Activated effector memory CD4-positive, alpha-beta T cell treated with anti-CD3 and anti-CD28 coated beads, Interleukin-2, amount 50 U/mL, for 16 hours (primary cell): ENCODE measurements at places on chromosomes 2 and 18.

GRCh38 chr2:144648837-144649465 lies 129.0 kb upstream of the ZEB2 start:
- DNase-seq = no peak

DNA sequence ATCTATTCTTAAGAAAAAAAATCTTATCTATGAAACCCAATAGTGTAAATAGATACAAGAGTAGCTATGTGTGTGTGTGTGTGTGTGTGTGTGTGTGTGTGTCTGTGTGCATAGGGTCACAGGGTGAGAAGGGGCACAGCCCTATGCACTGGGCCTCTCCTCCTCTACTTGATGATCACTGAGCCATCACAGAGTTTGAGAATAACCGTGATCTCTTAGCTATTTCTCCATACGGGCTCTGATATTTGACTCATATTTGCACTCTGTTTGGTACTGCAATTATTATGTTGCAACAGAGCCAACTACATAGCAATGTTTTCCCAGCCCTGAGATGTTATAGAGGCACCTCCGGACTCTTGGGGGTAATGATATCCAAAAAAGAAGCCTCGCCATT lies 28.8 kb upstream of the SLC40A1 start:
- DNase-seq = no peak

- DNase-seq = no peak
These were observed 162.3 kb downstream of the ARHGAP28 start for GRCh38 chr18:6891788-6892187.

- DNase-seq = no peak
These were observed 17.0 kb upstream of the ATL2 start for GRCh38 chr2:38394041-38394440.

DNA sequence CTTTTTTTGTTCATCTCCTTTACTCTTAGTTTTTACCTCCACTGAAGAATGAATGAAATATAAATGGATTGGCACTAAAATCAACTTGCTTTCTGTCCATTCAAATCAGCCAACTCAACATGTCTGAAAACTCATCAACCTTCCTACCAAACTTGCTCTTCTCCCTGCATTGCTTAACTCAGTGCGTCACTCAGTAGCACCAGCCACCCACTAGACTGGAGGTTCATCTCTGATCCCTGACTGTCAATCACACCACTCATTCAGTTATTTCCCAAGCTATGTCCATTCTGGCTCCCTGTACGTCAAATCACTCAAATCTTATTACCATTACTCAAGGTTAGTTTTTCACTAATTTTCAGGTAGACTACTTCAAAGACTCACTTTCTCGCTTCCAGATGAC lies 75.2 kb upstream of the RBMS1 start:
- DNase-seq = no peak

- no peak for DNase-seq
These were observed 92.1 kb downstream of the LRRC30 start for GRCh38 chr18:7322817-7323485.

DNA sequence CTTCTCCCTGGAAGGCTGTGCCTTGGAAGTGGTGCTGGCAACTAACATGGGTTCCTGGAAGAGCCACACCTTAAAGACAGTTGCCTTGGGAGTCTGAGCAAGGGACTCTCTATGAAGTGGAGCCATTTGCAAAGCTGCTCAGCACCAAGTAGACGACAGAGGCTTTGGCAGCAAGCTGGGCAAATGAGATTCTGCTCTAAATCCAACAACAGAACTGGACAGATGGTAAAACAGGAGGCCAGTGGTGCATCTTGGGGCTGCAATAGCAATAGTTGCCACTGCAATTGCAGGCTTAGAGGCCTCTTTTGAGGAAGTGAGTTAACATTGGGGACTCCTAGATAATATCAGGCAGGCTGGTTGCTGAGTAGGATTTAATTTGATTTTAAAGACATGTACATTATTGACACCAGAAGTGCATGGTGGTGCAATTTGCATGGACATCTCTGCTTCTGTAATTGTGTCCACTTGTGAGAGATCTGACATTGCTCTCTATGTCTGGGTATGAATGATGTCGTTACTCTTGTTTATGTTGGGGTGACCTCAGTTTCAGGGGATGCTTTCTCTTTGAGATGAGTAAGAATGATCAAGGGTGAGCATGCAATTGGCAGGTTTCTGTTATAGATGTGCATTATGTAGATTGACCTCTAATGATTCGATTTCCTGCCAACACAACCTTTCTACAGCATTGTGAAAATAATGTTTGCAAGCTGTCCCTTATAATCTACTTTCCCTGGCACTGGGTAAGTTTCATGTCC lies 568.3 kb upstream of the MEX3C start:
- no peak for DNase-seq

- no peak for DNase-seq
These were observed 107.4 kb upstream of the CREB1 start for GRCh38 chr2:207422380-207422779.

DNA sequence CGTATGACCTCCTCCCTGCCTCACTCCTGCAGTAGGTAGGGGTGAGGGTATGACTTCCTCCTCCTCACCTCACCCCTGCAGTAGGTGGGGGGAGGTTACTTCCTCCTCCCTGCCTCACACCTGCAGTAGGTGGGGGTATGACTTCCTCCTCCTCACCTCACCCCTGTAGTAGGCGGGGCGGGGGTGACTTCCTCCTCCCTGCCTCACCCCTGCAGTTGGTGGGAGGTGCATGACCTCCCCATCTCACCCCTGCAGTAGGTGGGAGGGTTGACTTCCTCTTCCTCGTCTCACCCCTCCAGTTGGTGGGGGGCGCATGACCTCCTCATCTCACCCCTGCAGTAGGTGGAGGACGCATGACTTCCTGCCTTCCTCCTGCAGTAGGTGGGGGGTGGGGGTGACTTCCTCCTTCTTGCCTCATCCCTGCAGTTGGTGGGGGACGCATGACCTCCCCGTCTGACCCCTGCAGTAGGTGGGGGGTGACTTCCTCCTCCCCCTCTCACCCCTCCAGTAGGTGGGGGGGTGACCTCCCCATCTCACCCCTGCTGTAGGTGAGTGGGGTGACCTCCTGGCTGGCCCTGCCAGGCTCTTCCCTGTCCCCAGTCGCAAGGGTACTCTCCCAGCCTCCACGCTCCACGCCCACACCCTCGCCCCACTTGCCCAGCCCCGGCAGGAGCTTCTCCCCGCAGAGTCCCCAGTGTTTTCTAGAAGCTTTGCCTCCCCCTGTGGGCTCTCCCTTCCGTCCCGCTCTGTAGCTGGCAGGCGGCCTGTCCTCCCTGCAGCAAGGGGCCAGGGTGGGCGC lies 39.3 kb downstream of the TSHZ1 start:
- no peak for DNase-seq

DNA sequence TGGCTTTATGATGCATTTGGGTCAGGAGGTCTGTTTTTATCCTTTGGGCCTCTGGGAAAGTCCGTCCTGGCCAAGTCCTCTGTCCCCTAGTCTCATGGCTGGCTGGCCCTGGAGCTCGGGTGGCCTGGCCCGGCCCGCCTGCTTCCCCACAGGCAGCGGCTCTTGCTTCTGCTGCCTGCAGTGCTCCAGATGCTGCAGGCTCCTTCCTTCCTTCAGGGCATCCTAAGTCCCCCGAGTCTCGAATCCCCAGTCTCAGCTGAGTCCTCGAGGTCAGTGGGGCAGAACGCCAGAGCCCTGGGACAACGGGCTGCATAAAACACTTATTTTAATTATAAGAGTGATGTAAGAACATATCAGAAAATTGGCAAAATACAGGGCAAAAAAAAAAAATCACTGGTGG lies 71.2 kb downstream of the HPCAL1 start:
- no peak for DNase-seq

DNA sequence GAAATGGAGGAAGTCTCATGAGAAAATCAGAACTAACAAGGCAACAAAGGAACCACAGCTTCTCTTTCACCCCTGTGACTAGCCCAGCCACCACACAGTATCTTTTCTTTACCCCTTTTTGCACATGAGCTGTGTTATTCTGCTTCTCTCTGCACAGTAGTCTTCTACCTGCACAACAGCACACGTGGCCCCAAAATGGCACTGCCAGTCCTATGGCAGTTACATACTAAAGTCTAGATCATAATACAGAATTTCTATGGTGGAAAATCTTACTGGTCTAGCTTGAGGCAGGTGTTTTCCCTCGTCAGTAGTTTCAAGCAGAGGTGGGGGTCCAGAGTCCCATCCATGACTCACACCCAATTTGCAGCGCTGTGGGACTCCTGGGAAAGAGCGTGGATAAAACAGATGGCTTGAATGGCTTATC lies 177.7 kb downstream of the DIS3L2 start:
- no peak for DNase-seq

DNA sequence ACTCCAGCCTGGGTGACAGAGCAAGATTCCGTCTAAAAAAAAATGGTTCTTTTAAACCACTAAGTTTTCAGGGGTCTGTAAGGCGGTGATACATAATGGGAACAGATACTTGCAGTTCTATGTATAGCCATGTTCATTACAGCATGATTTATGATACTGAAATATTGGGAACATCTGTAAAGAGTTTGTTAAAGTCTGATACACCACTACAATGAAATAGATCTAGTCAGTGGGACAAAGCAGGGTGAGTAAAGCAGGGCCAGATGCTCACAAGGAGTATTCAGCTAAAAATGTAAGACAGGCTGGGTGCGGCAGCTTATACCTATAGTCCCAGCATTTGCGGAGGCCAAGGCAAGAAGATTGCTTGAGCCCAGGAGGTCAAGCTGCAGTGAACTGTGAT lies 6.2 kb upstream of the ING5 start:
- DNase-seq = no peak

DNA sequence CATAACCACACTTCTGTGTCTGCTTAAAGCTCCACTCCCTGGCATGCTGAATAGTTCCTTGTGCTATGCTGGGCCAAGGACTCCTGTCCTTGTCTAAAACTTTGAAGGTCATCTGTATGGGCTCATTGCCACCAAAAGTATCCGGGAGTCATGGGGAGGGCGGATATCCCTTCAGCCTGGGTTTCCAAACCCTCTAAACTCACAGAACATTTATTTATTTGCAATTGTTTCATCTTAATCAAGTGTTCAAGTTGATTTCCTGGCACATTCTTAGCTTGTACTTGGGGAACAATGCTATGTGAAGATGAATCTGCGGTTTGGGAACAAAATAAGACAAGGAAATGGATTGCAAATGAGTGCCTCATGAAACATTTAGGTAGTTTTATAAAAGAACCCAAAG lies 1.8 kb downstream of the NOSTRIN start:
- DNase-seq = no peak

- no peak for DNase-seq
These were observed 1280.5 kb upstream of the ZEB2 start for GRCh38 chr2:145800151-145801091.

- no peak for DNase-seq
These were observed 187.0 kb upstream of the FN1 start for GRCh38 chr2:215622837-215623236.

DNA sequence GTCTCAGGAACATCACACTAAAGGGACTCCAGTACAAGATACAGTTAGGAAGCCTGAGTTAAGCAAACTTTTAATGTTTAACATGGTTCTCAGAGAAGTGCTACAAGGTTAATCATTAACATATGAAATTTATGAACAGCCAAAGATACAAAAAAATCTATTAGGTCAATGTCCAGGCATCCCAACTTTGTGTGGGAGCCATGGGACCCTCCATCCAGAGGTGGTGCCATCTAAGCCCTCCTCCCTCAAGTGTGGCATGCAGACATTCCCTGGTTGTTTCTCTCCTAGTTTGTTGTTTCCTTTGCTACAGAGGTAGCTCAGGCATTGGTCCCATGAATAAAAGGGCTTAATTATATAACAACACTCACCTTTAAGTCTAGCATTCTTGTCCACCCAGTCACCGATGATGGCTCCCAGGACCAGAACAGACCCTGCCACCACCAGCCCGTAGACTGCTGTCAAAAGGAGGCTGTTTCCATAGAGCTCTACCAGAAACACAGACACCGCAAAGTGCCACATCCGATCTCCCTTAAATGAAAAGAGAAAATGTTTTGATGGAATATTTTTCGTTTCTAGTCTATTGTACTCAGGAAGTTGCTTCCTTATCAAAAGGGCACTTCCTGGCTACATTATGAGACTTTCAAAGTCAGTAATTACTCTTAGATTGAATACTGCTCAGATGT lies 5.7 kb downstream of the SLC40A1 start:
- DNase-seq = no peak

DNA sequence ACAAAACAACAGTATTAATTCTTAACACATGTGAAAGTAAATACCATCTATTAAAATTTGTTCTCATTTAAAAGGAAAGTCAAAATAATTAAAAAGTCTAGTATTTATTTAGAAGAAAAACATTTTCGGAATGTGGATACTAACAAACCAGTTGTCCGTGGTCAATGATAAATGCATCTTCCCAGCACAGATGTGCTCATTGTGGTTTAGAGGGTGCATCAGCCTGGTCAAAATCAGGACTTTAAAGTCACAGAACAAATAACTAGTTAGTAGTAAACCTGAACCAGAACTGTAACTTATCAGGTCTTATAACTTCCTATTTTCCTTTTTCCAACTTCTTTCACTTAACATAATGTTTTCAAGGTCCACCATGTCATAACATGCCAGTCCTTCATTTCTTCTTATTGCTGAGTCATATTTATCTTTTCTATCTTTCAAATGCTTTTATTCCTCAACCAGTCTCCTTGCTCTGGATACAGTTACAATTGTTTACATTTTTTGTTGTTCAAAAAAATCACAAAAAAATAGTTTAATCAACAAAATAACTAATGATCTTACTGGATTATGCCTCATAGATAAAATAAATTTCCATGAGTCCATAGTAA lies 55.8 kb downstream of the ID2 start:
- DNase-seq = no peak

DNA sequence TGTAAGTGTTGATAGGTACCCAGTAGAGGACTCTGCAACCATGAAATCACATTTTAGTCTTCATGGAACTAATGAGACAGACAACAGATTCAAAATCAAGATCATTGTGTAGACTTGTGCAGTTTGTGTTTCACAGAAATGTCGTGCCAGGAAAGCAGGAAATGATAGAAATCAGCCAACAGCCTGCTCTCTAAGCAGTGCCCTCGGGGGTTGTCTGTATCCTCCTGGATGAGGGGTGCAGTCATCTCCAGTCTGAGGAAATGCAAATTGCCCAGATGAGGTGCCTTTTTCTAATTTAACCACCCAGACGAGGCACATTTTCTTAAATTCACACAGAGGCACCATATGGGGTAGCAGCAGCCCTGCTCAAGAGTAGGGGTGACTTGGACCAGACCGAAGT lies 663.1 kb downstream of the XIRP2 start:
- no peak for DNase-seq

GRCh38 chr2:241844066-241844728 lies 14.5 kb downstream of the PDCD1 start:
- peak; percentile 94 for DNase-seq

DNA sequence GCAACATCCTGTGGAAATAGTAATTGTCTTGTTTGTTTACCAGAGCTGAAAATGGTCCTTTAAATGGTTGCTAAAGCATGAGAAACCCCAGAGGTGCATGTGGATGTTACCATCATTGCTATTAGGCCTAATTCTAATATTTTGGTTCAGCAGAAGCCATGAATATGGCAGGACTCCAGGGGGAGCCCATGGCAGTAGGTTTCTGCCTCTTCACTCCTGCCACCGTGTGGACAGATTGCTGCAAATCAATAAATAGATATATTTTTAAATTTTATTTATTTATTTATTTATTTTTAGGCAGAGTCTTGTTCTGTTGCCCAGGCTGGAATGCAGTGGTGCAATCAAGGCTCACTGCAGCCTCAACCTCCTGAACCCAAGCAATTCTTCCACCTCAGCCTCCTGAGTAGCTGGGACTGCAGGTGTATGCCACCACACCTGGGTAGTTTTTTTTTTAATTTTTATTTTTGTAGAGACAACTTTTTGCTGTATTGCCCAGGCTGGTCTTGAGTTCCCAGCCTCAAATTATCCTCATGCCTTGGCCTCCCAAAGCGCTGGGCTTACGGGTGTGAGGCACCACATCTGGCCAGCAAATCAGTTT lies 54.9 kb upstream of the CAPN13 start:
- DNase-seq = peak; percentile 72
